Heart right ventricle (tissue), 16 donors: ENCODE measurements at places on chromosomes 11 and 22. TPM values are rescaled to one million over a fixed set of nuclear protein-coding genes. Genes with fewer than 3 reads are reported as not detected.

GRCh38 chr11:69355959-69356702 lies 62.2 kb downstream of the MYEOV start:
- no peak for DNase-seq
- no peaks in the 10 kb centered on the region for H3K36me3 ChIP-seq
- H3K27me3 ChIP-seq: no peaks in the 10 kb centered on the region
- H3K27ac ChIP-seq: no peak overlapping the region
- H3K4me1 ChIP-seq: no peaks in the 10 kb centered on the region
- no peak overlapping the region for H3K4me3 ChIP-seq

GRCh38 chr22:20905415-20906386 lies 11.5 kb upstream of the CRKL start:
- no peak for DNase-seq
- no peak overlapping the region for H3K4me3 ChIP-seq
- H3K4me1 ChIP-seq: peaks cover 14% of the 10 kb centered on the region
- no peaks in the 10 kb centered on the region for H3K36me3 ChIP-seq
- H3K27ac ChIP-seq: no peak overlapping the region

The PRR33 gene
- total RNA-seq: 2.6 TPM

The DCDC1 gene
- total RNA-seq: not detected

DNA sequence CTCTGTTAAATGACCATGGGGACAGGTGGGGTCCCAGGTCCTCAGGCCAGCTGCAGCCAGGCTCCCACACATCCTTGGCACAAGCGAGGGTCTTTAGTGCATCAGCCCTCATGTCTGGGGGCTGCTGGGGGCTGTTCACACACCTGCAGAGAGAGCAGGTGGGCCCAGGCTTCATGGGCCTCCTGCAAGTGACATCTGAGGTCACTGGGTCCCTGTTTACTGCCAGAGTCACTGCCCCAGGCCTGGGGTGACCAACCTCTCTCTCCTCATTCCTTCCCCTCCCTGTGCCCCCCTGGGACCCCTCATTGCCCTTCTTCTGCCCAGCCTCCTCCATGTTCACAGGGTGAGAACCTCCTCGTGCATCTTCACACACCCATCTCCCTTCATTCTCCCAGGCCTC lies 92.4 kb downstream of the RTL6 start:
- no peak overlapping the region for H3K4me3 ChIP-seq
- H3K36me3 ChIP-seq: no peaks in the 10 kb centered on the region
- H3K4me1 ChIP-seq: peaks cover 14% of the 10 kb centered on the region

The BAIAP2L2 gene
- not detected for total RNA-seq

DNA sequence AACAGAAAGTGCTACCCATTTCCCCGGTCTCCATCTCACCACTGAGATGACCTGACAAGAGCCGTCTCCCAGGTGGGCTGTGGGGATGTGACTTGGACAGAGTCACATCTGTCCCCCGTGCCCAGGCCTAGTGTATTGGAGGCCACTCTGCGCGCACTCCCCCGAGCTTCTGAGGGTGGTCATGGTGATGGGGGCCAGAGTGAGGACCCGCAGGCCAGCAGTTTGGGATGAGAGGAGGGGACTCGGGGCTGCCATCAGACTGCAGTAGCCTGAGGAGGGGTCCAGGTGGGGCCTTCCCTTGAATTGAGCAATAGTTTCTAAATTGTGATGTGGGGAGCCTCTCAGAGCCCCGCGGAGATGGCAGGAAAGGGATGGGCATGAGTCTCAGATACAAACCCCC lies 852.6 kb downstream of the TBC1D22A start:
- DNase-seq: no peak
- no peaks in the 10 kb centered on the region for H3K4me1 ChIP-seq
- no peaks in the 10 kb centered on the region for H3K27me3 ChIP-seq

GRCh38 chr11:19444231-19444630 lies 203.5 kb upstream of the E2F8 start:
- H3K4me1 ChIP-seq: peaks cover 13% of the 10 kb centered on the region
- no peaks in the 10 kb centered on the region for H3K27me3 ChIP-seq
- H3K36me3 ChIP-seq: no peaks in the 10 kb centered on the region

- DNase-seq: no peak
- no peak overlapping the region for H3K27ac ChIP-seq
- no peaks in the 10 kb centered on the region for H3K36me3 ChIP-seq
- no peaks in the 10 kb centered on the region for H3K27me3 ChIP-seq
Observed at GRCh38 chr11:11349106-11349825, 3.8 kb downstream of the CSNK2A3 start.

The A4GALT gene
- total RNA-seq: 71.1 TPM

DNA sequence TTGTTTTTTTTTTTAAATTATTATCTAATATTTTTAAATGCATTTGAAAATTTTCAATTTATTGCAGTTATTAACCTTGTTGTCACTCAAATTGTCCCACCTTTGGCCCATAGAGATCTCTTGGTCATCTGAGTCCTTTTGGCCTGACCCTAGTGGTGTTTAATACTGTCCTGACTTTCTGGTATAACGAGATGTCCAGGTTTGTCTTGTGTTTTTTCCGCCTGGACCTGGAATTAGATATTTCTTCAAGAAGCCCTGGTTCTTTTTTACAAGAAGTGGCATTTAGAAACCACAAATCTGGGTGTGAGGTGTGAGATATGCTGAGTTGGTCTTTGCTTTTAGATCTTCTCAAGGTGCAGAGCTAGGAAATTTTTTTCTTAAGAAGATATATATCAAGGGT lies 38.1 kb downstream of the LRRC32 start:
- H3K4me1 ChIP-seq: peaks cover 50% of the 10 kb centered on the region
- H3K27me3 ChIP-seq: no peaks in the 10 kb centered on the region
- no peak overlapping the region for H3K4me3 ChIP-seq
- no peak for DNase-seq
- no peak overlapping the region for H3K27ac ChIP-seq

- no peaks in the 10 kb centered on the region for H3K4me1 ChIP-seq
- no peaks in the 10 kb centered on the region for H3K36me3 ChIP-seq
- H3K4me3 ChIP-seq: no peak overlapping the region
- no peak for DNase-seq
- no peak overlapping the region for H3K27ac ChIP-seq
- H3K27me3 ChIP-seq: no peaks in the 10 kb centered on the region
Observed at GRCh38 chr11:33920838-33921613, 29.1 kb upstream of the LMO2 start.

- no peaks in the 10 kb centered on the region for H3K4me1 ChIP-seq
- DNase-seq: no peak
- no peaks in the 10 kb centered on the region for H3K36me3 ChIP-seq
- no peak overlapping the region for H3K27ac ChIP-seq
- H3K4me3 ChIP-seq: no peak overlapping the region
- no peaks in the 10 kb centered on the region for H3K27me3 ChIP-seq
Observed at GRCh38 chr11:128796270-128796669, 70.8 kb downstream of the KCNJ1 start.

DNA sequence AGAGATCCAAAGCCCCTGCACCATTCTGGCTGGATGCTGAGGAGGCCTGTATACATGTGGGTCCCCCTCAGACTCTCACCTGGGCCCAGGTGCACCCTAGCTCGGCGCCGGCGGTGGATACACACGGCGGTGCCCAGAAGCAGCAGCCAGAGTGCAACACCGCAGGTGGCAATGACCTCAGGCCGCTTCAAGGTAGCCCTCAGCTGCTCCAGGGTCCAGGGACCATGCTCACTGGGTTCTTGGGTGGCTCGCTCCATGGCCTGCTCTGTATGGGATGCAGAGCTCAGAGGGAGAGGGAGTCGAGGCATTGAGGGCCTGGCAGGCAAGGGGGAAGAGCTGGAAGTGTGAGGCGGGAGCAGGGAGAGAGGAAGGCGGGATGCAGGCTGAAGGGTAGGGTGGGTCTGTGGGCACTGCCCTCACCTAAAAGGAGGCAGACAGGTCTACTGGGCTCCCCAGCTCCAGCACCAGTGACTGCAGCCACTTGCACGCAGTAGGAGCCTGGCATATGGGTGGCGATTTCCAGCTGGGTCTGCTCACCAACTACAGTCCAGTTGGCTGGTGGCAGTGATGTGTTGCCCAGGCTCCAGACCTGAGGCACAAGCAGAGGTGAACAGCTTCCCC lies 3.8 kb downstream of the ROBO4 start:
- DNase-seq: no peak
- no peaks in the 10 kb centered on the region for H3K27me3 ChIP-seq
- no peak overlapping the region for H3K4me3 ChIP-seq

The RGL4 gene
- total RNA-seq: not detected

The FOLH1 gene
- not detected for total RNA-seq

The TMPRSS5 gene
- 0.47 TPM for total RNA-seq

- H3K27ac ChIP-seq: peak overlapping the region; percentile 51
- DNase-seq: no peak
- H3K36me3 ChIP-seq: peaks cover 31% of the 10 kb centered on the region
- H3K4me1 ChIP-seq: peaks cover 3% of the 10 kb centered on the region
- H3K4me3 ChIP-seq: no peak overlapping the region
- no peaks in the 10 kb centered on the region for H3K27me3 ChIP-seq
Observed at GRCh38 chr11:73856031-73856567, 20.5 kb downstream of the COA4 start.

GRCh38 chr22:45424241-45424731 lies 10.8 kb downstream of the RIBC2 start:
- no peak for DNase-seq
- H3K27me3 ChIP-seq: no peaks in the 10 kb centered on the region
- H3K4me3 ChIP-seq: no peak overlapping the region
- H3K27ac ChIP-seq: no peak overlapping the region

DNA sequence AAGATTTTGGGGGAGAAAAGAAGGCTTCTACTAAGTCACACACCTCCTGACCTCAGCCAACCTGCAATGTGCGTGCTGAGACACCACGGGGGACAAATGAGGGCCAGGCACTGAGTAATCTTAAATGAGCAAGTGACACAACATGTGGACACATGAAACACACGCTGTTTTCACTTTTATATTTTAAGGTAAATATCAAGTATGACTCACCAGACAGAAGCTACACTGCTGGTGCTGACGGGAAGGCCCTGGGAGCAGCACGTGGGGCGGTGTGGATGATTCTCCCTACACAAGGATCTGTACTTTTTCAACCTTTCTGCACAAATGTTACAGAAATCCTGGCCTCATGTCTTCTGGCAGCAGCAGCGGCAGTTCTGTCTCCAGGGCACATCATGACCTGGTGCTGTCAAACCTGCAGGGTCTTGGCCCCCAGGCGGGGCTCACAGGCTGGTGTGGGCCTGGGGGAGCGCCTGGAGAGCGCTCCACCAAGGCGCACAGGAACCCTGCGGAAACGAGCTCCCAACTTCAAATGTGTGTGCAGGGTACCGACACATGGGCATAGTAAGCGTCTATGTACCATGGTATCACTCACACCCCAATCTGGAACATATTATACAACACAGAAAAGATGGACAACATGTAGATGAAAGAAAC lies 61.7 kb downstream of the DGCR2 start:
- no peaks in the 10 kb centered on the region for H3K27me3 ChIP-seq
- peaks cover 9% of the 10 kb centered on the region for H3K36me3 ChIP-seq
- no peak overlapping the region for H3K27ac ChIP-seq
- H3K4me3 ChIP-seq: no peak overlapping the region
- no peak for DNase-seq

GRCh38 chr11:64863391-64864060 lies 14.9 kb downstream of the EHD1 start:
- peak; percentile 68 for DNase-seq
- H3K4me3 ChIP-seq: peak overlapping the region; percentile 0
- no peaks in the 10 kb centered on the region for H3K27me3 ChIP-seq
- peak overlapping the region; percentile 96 for H3K27ac ChIP-seq

The SHANK2 gene
- total RNA-seq: not detected

The NRXN2 gene
- 0.89 TPM for total RNA-seq

The TEX12 gene
- not detected for total RNA-seq

- H3K36me3 ChIP-seq: no peaks in the 10 kb centered on the region
- DNase-seq: no peak
- H3K4me1 ChIP-seq: no peaks in the 10 kb centered on the region
- peaks cover 45% of the 10 kb centered on the region for H3K27me3 ChIP-seq
- H3K4me3 ChIP-seq: no peak overlapping the region
- no peak overlapping the region for H3K27ac ChIP-seq
Observed at GRCh38 chr22:50082961-50083461, 2.2 kb downstream of the MLC1 start.

DNA sequence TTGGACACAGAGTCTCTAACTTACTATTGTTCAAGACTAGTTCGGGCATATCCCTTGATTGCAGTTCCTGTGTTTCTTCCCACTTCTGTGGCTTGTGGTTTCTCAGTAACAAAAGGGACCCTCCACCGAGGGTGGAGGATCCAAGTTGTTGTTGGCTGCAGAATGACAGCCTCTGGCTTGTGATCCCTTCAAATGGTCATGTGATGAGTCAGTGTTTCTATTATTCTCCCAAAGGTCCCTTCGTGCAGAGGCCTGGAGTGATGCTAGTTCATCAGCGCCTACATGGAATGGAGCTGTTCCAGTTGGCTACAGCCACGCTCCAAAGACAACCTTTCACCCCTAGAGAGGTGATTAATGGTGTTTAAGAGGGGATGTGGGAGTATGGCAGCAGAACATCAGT lies 2.6 kb upstream of the VWCE start:
- peak; percentile 37 for DNase-seq
- peaks cover 7% of the 10 kb centered on the region for H3K4me1 ChIP-seq
- H3K36me3 ChIP-seq: peaks cover 42% of the 10 kb centered on the region
- H3K27ac ChIP-seq: no peak overlapping the region

DNA sequence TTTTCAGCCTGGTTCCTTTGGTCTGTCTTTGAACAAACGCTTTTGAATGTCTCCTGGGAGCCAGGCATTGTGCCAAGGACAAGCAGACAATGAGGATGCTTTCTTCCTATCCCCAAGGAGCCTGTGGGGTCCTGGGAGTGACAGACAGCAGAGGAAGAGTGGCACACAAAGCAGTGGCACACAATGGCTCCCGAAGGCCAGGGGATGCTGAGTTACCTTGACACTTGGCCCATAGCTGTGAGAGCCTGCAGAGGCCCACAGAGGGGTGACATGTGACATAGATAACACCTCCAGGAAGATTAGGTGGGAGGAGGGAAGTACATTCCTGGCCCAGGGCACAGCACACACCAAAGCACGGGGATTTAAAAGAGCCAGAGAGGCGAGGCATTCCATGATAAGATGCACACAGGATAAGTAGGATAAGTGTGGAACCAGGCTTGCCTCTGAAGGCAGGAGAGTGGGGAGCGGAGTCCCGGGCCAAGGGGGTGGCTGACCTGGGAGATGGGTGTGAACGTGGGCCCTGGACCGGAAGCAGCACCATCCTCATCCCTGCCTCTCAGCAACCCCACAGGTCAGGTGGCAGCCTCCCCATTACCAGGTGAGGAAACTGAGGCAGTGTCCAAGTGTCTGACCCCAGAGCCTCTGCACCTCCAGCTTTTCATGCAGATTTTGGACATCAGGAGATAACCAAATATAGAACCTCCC lies 6.3 kb downstream of the UPB1 start:
- no peaks in the 10 kb centered on the region for H3K27me3 ChIP-seq
- H3K4me3 ChIP-seq: no peak overlapping the region
- H3K36me3 ChIP-seq: no peaks in the 10 kb centered on the region

The CARD10 gene
- 11.8 TPM for total RNA-seq

GRCh38 chr11:130551388-130551787 lies 102.9 kb downstream of the ADAMTS15 start:
- no peaks in the 10 kb centered on the region for H3K36me3 ChIP-seq
- DNase-seq: no peak
- peaks cover 28% of the 10 kb centered on the region for H3K4me1 ChIP-seq
- no peak overlapping the region for H3K27ac ChIP-seq

- H3K27me3 ChIP-seq: no peaks in the 10 kb centered on the region
- H3K27ac ChIP-seq: no peak overlapping the region
- peaks cover 19% of the 10 kb centered on the region for H3K4me1 ChIP-seq
- peaks cover 29% of the 10 kb centered on the region for H3K36me3 ChIP-seq
- no peak for DNase-seq
- H3K4me3 ChIP-seq: no peak overlapping the region
Observed at GRCh38 chr11:118659953-118660680, 19.3 kb downstream of the TREH start.

The MS4A18 gene
- total RNA-seq: not detected

GRCh38 chr11:77051511-77051910 lies 15.3 kb upstream of the CAPN5 start:
- no peaks in the 10 kb centered on the region for H3K4me1 ChIP-seq
- H3K27ac ChIP-seq: no peak overlapping the region
- no peaks in the 10 kb centered on the region for H3K36me3 ChIP-seq
- H3K27me3 ChIP-seq: no peaks in the 10 kb centered on the region
- no peak for DNase-seq
- H3K4me3 ChIP-seq: no peak overlapping the region

The DKK3 gene
- 759 TPM for total RNA-seq
